ENCODE measurements at places on chromosomes 1 and 21.

GRCh38 chr1:10738061-10739058, 58.1 kb downstream of the CASZ1 start:
- no peak for DNase-seq

DNA sequence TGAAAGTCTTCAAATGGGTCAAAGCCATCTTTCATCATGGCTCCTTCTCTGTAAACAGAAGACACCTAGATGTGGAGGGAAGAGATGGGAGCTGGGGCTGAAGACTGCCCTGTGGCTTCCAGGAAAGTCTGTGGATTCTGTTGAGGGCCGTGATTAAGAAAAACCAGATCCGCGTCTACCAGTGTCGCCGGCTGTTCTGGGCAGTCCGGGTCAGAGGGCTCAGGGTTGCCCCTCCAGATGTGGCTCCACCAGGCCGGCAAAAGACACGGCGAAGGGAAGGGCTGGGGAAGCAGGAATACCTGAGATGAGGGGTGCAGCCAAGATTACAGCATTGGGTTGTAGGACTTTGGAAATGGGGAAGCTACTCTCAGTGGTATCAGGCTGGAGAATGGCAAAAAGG, 162.6 kb downstream of the RHOU start:
- DNase-seq, result no peak

- no peak for DNase-seq
Measured at GRCh38 chr1:15886611-15887167, 39.2 kb downstream of the SPEN start.

DNA sequence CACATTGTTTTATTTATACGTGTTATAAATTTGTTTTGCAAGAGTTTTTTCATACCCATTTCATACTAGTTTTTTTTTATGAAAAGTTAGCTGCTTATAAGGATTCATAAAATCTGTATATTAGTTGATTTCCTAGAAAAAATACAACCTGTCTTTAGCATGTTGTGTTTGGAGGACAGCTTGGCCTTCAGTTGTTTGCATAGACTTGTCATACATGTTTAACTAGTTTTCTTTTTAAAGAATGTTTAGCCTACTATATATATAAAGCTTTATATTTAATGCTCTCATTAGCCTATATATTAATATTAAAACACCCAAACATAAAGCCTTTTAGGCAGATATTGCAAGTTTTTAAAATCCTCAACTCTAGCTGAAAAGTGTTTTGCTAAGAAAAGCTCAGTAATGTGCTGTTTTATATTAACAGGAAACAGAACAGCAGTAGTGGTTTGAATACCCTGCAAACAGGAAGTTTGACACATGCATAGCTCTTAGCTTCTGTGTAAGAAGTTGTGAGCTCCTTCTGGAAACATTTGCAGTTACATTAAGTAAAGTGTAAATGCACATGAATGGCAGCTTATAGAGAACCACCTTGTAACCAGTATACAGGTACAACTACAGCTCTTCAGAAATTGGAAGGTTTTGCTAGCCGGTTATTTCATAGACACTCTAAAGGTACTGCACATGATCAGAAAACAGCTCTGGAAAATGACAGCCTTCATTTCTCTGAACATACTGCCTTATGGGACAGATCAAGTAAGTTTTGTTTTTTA, at the start of gene PRKACB:
TSS of gene PRKACB (plus strand) at position 476 of the 770 bp plus-strand sequence. CDS start at position 567, 91 bp downstream.
- peak; percentile 28 for DNase-seq

- DNase-seq, result no peak
Measured at GRCh38 chr1:116572099-116572498, 1.3 kb upstream of the CD58 start.

- no peak for DNase-seq
Measured at GRCh38 chr1:9841460-9841859, 17.7 kb upstream of the CLSTN1 start.

GRCh38 chr21:32320059-32320458, 21.4 kb downstream of the MRAP start:
- no peak for DNase-seq

GRCh38 chr1:176101951-176102642, 105.0 kb downstream of the COP1 start:
- no peak for DNase-seq

DNA sequence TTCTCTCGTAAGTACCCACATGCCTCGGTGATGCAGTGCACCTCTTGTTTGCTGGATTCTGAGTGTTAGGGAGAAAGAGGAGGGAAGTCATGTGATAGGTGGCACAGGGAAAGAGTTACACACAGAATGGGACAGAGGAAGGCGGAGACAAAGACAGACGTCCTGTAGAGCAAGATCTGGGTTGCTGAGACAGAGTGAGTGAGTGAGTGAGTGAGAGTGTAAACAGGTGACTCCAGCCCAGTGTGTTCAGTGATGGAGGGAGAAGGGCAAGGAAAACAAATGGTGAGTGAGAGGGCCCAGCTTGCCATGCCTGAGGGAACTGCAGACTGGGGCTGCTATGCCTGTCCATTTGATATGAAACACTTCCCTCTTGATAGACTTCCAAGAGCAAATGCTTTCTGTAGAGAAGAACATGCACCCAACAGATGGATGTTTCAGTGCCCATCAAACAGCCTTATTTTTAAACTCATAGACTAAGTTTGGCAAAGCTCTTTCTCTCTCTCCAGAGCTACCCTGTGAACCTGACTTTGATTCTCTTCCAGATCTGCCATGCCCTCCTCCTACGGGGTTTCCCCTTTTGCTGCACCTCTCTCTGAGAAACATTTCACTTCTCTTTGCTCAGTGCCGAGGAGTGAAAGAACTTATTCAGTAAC, 209.9 kb upstream of the COA6 start:
- no peak for DNase-seq

- no peak for DNase-seq
Measured at GRCh38 chr1:163137556-163138265, 65.0 kb downstream of the RGS5 start.

DNA sequence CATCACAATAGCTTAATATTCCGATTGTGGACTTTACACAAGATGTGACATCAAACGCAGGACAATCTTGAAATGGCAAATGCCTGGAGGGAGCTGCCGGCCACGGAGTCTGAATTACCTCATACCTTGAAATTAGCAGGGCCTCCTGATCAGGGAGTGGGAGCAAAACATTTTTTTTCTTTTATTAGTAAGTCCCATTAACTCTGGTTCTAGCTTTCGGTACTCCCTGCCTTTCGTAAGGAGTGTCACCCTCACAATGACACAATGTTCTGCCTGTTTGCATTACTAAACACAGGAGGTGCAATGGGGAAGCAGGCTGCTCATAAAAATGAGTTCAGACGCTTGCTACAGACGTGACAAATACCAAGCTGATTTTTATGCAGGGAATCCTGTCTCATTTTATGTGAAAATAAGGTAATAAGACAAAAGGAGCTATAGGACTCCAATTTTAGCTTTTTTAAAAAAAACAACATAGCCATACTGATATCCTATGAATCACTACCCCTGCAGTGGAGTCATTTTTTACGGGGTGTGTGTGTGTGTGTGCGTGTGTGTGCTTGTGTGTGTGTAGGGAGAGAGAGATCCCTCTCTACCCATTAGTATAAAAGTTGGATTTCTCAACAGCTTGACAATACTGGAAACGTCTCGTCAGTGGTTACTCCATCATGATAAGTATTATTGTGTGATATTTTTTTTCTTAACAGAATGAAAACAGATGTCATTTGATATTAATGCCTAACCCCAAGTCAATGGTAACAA, 205.1 kb upstream of the RUNX1 start:
- DNase-seq, result no peak

GRCh38 chr1:50971748-50972305, 1.8 kb downstream of the CDKN2C start:
- no peak for DNase-seq

GRCh38 chr1:201245082-201245481, 38.2 kb upstream of the PKP1 start:
- no peak for DNase-seq

- no peak for DNase-seq
Measured at GRCh38 chr1:51858892-51859291, 19.6 kb downstream of the NRDC start.

DNA sequence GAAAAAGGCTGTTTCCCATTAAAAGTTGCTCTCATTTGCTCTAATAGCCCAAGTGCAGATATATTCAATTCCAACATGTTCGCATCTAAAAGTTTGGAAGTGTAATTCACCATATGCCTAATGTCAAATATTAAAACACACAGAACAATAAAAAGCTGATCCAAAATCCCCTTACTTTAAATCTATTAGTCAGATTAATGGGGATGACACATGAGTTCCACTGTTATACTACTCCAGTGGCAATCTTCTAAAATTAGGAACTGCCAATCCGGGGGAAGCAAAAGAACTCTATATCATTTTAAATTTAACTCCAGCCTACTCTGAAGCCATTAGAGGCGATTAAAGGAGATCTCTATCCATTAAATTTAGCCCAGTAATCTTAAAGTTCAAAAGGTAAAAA, 317.1 kb downstream of the NTNG1 start:
- no peak for DNase-seq

DNA sequence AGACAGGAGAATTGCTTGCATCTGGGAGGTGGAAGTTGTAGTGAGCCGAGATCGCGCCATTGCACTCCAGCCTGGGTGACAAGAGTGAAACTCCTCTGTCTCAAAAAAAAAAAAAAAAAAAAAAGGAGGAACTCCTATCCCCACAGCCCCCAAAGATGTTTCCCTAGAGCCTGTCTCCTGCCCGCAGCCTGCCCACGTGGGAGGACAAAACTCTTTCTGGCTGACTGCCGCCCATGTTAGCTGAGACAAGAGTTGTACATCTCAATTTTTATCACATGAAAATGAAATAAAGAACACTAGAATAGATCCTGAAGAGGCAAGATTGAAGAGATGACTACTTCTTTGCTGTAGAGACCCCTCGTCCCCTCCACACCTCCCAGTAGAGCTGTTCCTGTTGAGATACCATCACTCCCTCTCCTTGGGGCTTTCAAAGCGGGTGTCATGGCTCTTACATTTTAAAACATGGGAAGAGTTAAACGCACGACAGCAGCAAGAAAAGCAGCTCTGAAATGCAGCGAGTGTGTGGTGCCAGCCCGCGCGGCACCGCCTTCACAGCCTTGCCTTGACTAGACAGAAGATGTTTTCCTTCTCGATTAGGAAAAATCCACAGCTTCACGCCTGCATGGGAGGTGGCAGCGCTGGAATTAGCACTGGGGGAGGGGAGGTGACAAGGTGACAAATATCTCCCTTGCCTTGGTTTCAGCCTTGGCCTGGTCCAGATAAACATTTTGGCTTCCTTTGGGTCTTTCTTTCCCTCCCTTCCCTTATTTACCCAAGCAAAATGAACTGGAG, 253.4 kb upstream of the CSF3R start:
- no peak for DNase-seq

- DNase-seq, result no peak
Measured at GRCh38 chr1:241888232-241888631, 40.2 kb downstream of the EXO1 start.

GRCh38 chr1:213998785-213999184, 11.0 kb downstream of the PROX1 start:
- DNase-seq, result no peak

- DNase-seq, result no peak
Measured at GRCh38 chr1:86175756-86176155, 19.2 kb upstream of the COL24A1 start.

- no peak for DNase-seq
Measured at GRCh38 chr1:40984531-40984930, 5.0 kb downstream of the CTPS1 start.

DNA sequence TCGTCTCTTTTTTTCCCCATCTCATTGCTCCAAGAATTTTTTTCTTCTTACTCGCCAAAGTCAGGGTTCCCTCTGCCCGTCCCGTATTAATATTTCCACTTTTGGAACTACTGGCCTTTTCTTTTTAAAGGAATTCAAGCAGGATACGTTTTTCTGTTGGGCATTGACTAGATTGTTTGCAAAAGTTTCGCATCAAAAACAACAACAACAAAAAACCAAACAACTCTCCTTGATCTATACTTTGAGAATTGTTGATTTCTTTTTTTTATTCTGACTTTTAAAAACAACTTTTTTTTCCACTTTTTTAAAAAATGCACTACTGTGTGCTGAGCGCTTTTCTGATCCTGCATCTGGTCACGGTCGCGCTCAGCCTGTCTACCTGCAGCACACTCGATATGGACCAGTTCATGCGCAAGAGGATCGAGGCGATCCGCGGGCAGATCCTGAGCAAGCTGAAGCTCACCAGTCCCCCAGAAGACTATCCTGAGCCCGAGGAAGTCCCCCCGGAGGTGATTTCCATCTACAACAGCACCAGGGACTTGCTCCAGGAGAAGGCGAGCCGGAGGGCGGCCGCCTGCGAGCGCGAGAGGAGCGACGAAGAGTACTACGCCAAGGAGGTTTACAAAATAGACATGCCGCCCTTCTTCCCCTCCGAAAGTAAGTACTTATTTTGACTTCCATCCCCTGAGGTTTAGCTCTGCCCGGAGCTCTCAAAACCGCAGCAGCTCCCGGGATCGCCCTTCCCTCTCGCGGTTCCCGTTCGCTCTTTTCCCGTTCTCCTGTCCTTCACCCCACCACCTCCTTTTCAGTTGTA, 1.5 kb downstream of the TGFB2 start:
- no peak for DNase-seq

DNA sequence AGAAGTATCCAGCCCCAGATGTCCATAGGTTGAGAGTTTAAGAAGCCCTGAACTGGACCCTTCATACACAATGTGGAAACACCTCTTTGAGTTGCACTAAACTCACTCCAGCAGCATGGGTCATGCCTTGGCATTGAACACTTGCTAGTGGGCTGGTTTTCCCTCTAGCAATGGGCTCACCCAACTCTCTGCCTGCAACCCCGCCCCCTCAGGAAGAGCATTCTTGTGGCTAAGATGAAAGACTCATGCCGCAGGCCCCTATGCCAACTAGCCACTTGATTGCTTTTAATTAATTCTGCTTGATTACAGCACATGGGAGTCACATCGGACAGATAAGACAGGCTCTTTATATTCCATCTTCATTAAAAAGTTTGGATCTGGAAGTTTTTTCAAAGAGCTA, 136.5 kb upstream of the GJB5 start:
- DNase-seq, result no peak

GRCh38 chr1:33348676-33349080, 27.8 kb upstream of the A3GALT2 start:
- no peak for DNase-seq

GRCh38 chr1:65804584-65804983, 11.9 kb downstream of the PDE4B start:
- no peak for DNase-seq

GRCh38 chr1:159945483-159946241, at the start of gene IGSF9:
Gene IGSF9, minus strand, starts transcription at chr1:159945613. Its CDS starts 2,159 bp downstream, at chr1:159943454.
- peak; percentile 84 for DNase-seq

GRCh38 chr21:38315122-38315521, 58.3 kb downstream of the KCNJ15 start:
- DNase-seq, result no peak

DNA sequence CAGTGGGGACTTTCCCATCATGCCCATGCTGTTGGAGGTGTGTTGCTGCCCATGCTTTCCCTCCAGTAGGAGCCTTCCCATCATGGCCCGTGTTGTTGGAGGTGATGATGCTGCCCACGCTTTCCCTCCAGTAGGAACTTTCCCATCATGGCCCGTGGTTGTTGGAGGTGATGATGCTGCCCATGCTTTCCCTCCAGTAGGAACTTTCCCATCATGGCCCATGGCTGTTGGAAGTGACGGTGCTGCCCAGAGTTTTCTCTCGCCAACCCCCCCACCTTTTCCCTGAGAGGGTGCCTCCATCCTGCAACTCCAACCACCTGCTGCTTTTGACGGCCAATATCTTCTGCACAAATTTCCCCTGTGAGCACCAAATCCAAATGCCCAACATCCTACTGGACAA, 205.7 kb downstream of the TOMM20 start:
- DNase-seq, result no peak

Data from T-cell (primary cell).